ENCODE measurements at places on chromosomes 6 and 20.

- DNase-seq, result no peak
Measured at GRCh38 chr20:21302664-21303060, 469 bp upstream of the XRN2 start.

DNA sequence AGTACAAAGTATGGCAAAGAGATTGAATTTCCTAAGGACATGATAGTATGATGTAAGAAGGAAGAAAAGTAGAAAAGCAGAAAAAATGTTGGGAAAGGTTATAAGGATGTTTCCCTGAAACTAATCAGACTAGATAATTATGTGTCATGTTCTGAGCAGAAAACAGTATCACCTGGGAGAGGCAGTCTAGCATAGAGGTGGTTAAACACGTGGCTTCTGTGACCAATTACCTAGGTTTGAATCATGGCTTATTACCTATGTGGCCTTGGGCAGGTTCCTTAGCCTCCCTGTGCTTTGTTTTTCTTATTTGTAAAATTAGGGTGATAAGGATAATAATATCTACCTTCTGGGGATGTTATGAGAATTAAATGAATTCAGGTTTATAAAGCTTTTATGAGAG, 38.0 kb downstream of the SCGN start:
- DNase-seq, result no peak

DNA sequence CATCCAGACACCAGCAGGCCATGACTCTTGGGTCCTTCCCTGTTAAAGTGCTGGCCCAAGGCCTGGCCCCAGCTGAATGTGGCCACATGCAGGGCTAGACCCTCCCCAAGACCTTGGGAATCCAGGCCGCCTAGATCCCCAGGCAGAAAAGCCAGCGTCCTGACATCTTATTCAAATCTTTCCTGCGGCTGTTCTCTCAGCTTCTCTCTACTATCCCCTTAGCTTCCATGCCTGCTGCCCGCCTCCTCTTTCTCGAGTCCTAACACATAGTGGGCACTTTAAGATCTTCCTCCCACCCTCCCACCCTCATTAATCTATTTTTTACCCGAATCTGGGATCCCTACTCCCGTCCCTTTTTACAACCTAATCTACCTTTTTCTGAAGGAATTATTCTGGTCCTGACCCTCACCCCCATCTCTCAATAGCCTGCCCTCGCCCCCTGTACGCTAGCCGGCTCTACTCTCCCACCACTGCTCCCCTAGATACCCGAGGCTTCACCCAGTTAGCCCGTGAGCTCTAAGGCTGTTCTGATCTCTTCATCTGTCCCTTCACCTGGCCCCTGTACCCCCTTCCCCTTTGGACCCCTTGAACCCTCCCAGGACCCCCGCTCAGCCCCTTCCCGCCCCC, at the start of gene CCHCR1:
CCHCR1 (minus strand) TSS at position 290 of the 627 bp plus-strand sequence; CDS start at position 88, 202 bp downstream.
- DNase-seq, result no peak

DNA sequence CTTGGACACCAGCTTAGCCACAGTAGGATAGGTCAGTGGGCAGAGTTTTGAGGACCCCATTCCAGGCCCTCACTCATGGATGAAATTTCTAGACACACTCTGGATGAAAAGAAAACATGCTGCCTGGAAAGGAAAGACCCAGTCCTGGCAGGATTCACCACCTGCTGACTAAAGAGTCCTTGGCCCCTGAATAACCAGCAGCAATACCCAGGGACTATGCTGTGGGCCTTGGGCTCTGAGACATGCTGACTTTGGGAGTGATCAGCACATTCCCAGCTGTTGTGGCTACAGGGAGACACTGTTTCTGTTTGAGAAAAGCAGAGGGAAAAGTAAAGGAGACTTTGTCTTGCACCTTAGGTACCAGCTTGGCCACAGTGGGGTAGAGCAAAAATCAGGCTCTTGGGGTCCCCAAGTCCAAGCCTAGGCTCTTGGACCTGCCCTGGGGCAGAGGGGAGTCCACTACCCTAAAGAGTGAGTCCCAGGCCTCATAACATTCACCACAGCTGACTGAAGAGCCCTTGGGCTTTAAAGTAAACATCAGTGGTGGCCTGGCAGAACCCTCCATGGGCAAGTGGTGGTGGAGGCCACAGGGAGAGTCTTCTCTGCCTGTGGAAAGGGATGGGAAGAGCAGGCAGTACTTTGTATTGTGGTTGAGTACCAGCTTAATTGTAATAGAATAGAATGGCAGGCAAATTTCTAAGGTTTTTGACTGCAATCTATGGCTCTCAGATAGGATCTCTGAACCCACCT, 516.8 kb downstream of the BCKDHB start:
- no peak for DNase-seq

DNA sequence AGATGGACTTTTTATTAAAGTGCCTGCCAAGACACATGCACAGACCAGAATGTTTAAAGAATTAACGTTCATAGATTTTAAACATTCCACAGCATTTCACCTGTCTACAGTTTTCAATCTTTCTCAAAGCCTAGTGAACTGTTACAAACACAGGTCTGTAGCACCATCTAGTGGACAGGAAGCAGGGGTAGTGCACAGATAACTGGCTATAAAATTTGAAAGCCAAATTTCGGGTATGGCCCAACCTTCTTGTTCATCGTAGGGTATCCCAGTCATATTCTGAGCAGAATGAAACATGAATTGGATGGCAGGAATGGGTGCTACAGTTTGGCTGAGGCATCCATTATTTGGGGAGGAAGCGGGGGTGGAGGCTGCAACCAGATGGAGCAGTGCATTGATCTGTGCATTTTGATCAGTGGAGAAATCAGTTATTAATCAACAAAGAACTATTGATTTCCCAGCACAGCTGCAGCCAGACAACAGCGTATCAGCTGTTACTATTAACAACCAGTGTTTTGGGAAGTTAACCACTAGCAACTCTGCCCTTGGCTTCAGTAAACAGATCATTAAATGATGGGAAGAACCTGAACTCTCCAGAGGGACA, 56.1 kb upstream of the B3GAT2 start:
- peak; percentile 27 for DNase-seq

- DNase-seq, result peak; percentile 91
Measured at GRCh38 chr6:84227434-84228197, at the start of gene CEP162. Gene CEP162 (minus strand): TSS chr6:84227643. CDS start chr6:84226393, 1,250 bp downstream.

DNA sequence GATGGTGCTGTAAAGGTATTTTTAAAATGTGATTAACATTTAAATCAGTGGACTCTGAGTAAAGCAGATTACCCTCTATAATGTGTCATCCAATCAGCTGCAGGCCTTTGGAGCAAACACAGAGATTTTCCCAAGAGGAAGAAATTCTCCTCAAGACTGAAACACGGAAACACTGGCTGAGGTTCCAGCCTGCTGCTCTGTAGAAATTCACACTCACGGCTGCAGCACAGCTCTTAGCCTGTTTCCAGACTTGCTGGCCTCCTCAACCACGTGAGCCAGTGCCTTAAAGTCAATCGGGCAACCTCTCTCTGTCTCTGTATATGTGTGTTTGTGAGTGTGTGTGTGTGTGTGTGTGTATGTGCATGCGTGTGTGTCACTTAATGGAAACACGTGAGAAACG, 41.1 kb downstream of the PDE10A start:
- DNase-seq, result no peak

GRCh38 chr6:37689381-37689780, 8.3 kb downstream of the MDGA1 start:
- DNase-seq, result no peak

- peak; percentile 45 for DNase-seq
Measured at GRCh38 chr20:53021934-53022333, 49.8 kb downstream of the TSHZ2 start.

DNA sequence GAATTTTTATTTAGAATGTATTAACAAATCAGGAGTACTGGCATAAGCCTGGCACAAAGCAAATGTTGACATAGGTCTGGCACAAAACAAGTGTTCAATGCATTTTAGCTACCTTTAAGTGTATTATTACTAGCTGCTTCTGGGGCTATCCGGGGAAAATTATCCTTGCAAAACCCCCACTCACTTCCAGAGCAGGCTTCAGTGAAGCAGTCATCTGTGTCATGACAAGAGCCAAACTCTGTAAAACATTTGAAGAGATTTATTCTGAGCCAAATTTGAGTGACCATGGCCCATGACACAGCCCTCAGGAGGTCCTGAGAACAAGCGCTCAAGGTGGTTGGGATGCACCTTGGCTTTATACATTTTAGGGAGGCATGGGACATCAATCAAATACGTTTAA, 6.4 kb upstream of the TRIM38 start:
- no peak for DNase-seq

- no peak for DNase-seq
Measured at GRCh38 chr6:15596186-15596896, 66.5 kb downstream of the DTNBP1 start.

DNA sequence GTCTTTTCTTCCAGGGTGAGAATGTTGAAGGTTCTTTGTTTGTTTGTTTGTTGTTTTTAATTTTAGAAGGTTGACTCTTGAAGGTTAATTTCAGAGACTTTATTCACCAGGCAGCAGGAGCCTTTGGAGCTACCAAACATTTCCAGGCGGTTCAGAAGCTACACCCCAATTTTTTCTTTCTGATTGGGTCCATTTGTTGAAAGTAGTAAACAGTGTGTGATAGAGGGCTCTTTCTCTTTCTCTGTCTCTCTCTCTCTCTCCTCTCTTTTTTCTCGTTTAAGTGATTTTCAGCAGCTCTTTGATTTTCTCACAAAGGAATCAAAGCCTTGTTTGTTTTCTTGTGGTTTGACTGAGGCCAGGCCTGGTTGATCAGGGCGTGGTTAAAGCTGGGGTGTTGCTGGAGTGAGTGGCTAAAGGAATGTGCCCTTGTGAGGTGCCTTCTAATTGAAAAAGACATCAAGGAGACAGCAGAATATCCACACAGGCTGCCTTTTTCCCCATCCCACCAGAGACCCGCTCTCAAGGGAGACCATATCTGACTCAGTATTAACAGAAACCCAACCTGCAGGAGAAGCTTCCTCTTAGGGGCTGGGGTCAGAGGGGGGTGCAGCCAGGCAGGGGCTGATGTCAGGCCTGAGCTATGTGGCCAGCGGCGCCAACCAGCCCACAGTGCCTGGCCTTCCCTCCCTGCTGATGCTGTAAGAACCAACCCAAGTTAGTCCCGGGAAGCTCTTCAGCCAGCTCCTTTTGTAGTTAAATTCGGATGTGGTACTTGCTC, 40.4 kb upstream of the NAA20 start:
- no peak for DNase-seq

DNA sequence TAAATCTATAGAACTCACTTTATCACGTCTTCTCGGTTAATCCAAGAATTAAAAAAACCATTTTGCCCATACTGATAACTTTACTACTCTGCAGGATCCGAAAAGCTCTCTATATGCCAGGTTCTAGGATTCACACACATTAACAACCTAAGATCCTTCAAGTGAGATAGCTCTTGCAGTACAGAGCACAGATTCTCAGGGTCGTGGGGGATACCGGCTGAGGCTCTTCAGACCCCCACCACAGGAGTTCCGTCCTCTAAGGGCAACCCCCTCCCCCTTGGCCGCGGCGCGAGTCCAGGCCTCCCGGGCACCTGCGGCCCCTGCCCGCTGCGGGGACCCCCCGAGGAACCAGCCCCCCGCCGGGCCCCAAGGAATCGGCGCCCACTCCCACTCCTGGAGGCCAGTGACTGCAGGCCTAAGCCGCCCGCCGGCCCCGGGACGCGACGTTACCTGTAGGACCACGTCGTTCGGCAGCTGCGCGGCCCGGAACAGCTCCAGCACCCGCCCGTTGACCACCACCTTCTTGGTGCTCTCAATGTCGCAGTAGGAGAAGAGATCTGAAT, 892 bp downstream of the REPS1 start:
- DNase-seq, result peak; percentile 27

DNA sequence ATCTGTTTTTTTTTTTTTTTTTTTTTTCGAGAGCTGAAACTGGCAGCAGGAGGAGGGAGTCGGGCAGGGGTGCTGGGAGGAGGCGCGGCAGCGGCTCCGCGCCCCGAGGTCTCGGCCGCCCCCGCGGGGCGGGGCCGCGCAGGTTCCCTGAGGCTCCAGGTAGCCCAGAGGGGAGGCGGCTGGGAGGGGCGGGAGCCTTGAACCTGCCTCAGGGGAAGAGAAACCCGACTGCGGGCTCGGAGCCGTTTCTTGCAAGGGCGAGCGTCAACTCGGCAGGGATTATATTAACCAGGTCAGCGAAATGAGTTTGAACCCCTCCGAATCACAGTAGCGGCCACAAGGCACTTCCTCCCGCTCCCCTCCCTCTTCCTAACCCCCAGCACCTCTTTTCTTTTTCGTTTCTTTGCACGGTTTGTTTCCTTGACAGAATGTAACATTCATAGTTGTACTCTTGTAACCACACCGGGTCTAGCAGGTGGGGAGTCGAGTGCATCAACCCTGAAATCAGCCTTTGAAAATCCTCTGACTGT, 2.0 kb downstream of the MYB start:
- DNase-seq, result peak; percentile 68

- no peak for DNase-seq
Measured at GRCh38 chr20:6135347-6135746, 12.5 kb upstream of the FERMT1 start.

GRCh38 chr20:12265662-12266061, 348.0 kb downstream of the BTBD3 start:
- no peak for DNase-seq

DNA sequence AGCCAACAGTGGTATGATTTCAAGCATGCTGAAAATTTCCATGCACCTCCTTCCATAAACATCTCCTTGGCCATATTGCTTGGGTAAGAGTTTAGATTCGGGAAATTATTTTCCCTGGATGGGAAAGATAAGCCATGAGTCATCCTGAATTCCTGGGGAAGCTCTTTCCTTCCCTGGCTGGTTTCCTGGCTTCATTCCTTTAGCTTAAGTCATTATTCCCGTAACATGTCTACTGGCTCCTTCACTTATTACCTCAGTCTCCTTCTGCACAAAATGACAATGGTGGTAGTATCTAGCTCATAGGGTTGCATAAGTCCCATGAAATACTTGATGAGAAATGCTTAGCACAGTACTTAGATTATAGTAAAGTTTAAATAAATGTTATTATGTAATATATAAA, 27.6 kb downstream of the TINAG start:
- DNase-seq, result no peak

DNA sequence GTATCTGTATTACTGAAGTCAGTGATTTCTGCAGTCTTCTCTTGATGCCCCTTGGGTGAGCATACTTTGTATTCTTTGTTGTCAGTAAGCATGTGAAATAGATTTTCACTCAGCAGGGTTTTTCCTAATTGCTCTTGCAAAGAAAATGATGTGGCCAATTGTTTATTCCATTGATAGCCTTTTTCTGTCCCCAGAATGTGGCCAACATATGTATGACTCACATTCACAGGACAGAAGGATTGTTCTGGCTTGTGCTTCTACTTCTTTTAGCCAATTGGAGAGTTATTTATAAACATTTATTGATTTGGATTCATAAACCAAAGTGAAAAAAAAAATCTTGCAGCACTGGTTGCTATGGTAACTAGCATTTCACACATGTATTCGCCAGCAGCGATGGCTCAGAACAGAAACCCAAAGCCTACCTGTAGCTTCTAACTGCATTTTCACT, 54.4 kb upstream of the RBM24 start:
- DNase-seq, result no peak

DNA sequence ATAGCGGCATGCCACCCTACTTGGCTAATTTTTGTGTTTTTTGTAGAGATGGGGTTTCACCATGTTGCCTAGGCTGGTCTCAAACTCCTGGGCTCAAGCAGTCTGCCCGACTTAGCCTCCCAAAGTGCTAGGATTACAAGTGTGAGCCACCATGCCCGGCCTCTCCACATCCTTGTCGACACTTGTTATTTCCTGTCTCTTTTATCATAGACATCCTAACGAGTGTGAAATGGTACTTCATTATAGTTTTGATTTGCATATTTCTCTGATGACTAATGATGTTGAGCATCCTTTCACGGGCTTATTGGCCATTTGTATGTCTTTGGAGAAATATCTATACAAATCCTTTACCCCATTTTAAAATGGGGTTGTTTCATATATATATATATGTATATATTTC, 39.0 kb upstream of the ASXL1 start:
- peak; percentile 7 for DNase-seq
